ENCODE measurements at places on chromosomes 5 and 9.

- no peaks in the 10 kb centered on the region for H3K4me1 ChIP-seq
- no peaks in the 10 kb centered on the region for H3K36me3 ChIP-seq
- H3K27me3 ChIP-seq: peaks cover 42% of the 10 kb centered on the region
- DNase-seq: no peak
Observed at GRCh38 chr5:10637944-10638343, 74.1 kb downstream of the ANKRD33B start.

DNA sequence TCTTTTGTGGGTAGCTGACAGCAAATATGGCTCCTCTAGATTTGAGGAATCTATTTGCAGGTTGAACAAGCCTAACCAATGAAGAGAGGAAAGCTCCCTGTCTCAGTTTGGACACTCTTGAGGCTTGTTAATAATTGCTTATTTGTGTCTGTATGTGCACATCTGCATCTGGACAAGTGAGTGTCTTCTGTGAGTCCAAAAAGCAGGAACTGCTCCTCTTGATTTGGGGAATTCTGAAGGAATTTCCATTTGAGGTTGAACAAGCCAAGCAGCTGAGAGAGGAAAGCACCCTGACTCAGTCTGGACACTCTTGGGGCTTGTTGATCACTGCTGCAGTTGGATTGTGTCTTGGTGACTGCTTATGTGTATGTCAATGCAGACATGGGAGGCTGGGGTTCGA lies 211.6 kb downstream of the DTWD2 start:
- H3K4me3 ChIP-seq: no peak overlapping the region
- H3K27ac ChIP-seq: no peak overlapping the region
- H3K4me1 ChIP-seq: no peaks in the 10 kb centered on the region
- no peaks in the 10 kb centered on the region for H3K36me3 ChIP-seq
- no peaks in the 10 kb centered on the region for H3K27me3 ChIP-seq
- DNase-seq: no peak

DNA sequence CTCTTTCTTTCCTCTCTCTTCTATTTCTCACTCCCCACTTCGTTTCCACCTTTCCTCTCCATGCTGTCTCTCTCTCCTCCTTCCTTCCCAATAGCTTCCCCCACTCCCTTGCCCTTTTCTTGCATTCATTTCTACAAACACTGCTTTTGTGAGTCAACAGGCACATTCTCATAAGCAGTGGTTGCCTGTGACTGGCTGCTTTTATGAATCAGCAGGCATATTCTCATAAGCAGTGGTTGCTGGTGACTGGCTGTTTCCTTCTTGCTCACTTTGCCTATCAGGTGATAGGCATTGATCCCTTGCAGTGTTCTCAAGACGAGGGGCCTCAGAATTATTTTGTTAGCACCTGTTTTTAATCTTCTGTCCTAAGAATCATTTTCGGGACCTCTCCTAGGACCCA lies 116.1 kb upstream of the ACTBL2 start:
- no peak for DNase-seq
- H3K27ac ChIP-seq: no peak overlapping the region
- no peaks in the 10 kb centered on the region for H3K4me1 ChIP-seq
- H3K4me3 ChIP-seq: no peak overlapping the region
- no peaks in the 10 kb centered on the region for H3K36me3 ChIP-seq

DNA sequence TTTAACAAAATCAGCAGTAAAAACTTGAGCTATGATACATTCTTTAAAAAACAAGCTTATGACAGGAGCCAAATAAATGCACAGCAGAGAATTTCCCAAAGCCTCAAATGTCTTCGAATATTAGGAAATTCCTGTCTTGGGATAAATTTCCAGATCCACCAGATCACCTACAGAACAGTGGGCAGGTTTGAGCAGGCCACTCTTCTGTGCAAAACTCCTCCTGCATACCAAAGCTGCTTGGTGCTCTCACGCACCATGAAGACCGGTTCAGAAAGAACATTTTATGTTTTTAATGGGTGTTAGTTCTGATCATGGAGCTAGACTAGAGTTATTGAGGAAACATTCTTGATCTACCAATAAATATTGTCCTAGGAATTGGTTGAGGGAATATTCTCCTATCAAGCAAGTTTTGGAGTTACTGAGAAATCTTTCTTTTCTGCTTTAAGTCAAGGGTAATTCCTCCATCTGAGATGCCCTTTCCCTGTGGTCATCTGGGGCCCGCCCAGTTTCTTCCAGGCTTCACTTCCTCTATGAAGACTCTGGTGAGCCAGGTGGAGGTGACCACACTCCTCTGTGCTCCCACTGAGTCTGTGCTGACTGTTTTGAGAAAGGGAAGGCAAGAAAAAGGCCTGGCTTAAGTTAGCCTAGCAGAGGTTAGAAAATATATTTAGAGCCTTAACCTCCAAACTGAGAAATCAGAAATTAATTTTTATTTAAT lies 17.9 kb downstream of the TNFSF15 start:
- H3K4me1 ChIP-seq: no peaks in the 10 kb centered on the region
- H3K27me3 ChIP-seq: no peaks in the 10 kb centered on the region
- H3K36me3 ChIP-seq: no peaks in the 10 kb centered on the region
- no peak for DNase-seq

Data from K562 (cell line).